ENCODE measurements at places on chromosomes 6 and 20.
A peak's percentile ranks its signal among the peaks of the same experiment; 100 is the strongest.

GRCh38 chr6:143015300-143015706 is 45.4 kb upstream of the AIG1 start:
- DNase-seq, result peak; percentile 13

GRCh38 chr6:92714346-92714745 is 705.0 kb downstream of the EPHA7 start:
- no peak for DNase-seq

DNA sequence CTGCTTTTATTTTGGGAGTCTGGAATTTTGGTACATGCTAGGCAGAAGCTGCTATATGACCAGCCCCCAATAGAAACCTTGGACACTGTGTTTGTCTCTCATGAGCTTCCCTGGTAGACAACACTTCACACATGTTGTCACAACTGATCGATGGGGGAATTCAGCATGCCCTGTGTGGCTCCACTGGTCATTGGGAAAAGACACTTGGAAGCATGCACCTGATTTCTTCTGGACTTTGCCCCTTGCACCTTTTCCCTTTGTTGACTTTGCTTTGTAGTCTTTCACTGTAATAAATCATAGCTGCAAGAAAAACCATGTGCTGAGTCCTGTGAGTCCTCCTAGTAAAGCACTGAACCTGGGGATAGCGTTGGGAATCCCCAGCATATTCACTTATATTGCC is 7.9 kb upstream of the WFDC10A start:
- no peak for DNase-seq

DNA sequence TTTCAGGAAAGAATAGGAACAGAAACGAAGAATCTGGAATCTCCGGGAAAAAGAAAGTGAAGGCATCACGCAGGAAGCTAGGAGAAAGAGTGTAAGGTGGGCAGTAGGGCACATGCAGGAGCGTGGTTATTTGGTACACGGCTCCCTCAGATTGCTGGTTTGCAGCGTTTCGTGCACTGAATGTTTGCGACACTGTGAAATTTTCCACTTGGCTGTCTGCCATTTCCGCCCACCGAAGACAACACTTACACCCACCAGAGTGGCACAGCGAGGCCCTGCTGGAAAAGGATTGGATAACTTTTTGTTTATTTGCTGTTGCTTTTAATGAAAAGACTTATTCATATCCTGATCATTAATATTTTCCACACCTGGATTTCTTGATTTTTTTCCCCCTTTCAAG is 248.3 kb downstream of the GMPR start:
- DNase-seq, result no peak

GRCh38 chr20:24407151-24407550 is 62.3 kb upstream of the SYNDIG1 start:
- no peak for DNase-seq

GRCh38 chr6:107128577-107128976 is 13.3 kb upstream of the BEND3 start:
- no peak for DNase-seq

DNA sequence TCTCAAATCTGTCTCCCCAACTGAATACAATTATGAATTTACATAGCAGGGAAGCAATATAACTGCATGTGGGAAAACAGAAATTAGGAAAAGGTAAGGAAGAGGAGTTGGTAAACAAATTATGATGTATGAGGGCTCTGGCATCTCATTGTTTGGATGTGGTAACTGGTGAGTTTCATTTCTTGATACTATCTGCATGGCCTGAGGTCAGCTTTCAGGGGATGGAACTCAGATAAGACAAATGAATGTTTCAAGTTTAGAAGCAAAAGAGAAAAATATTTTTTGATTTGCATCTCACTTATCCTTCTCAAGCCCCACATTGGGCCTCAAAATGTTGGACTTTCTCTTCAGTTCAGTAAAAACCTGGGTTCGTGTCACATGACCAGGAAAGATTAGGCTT is 302.2 kb upstream of the GJE1 start:
- DNase-seq, result no peak

DNA sequence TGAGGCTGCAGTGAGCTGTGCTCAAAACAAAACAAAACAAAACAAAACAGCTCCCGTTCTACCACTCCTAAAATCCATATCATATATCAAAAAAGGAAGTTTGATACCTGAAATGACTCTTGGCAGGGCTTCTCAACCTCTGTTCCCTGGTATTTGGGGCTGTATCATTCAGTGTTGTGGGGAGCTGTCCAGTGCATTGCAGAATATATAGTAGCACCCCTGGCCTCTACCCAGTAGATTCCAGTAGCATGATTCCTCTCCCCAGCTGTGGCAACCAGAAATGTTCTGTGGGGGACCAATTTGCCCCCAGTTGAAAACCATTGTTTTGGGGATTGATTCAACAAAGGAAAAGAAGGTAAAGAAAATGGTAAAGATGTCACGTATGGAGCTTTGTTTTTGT is 238.9 kb downstream of the PRL start:
- no peak for DNase-seq

GRCh38 chr6:558089-558488 is 98.8 kb downstream of the HUS1B start:
- no peak for DNase-seq

DNA sequence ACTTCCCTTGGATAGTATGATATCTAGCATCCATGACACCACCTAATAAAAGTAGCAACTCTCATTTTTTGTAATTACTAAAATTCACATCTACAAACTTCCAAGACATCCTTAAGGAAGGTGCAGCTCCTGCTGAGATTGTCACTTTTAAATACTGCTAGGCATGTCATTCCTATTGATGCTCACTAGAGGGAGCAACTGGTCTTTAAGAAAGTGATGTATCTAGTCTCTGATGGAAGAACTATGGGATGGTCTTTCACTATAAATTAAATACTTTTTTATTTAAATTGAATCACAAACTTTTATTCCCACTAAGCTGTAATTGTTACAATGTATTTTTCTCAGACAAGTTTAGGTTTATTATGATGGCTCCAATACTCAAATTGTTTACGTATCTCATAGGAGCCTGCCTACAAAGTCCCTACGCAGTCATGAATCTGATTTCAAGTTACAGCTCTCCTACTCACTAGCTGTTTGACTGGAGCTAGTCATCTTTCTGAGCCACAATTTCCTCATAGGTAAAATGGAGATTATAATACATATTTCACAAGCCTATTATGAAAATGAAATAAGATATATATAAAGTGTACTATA is 8.1 kb upstream of the TSPYL1 start:
- DNase-seq, result no peak

- DNase-seq, result no peak
Measured at GRCh38 chr6:53189554-53189953, 40.9 kb upstream of the GCM1 start.

- DNase-seq, result no peak
Measured at GRCh38 chr6:119683031-119683430, 333.5 kb upstream of the MAN1A1 start.

GRCh38 chr20:50259705-50260478 is 69.3 kb downstream of the CEBPB start:
- no peak for DNase-seq

GRCh38 chr20:41398408-41398807 is 31.8 kb upstream of the EMILIN3 start:
- no peak for DNase-seq

DNA sequence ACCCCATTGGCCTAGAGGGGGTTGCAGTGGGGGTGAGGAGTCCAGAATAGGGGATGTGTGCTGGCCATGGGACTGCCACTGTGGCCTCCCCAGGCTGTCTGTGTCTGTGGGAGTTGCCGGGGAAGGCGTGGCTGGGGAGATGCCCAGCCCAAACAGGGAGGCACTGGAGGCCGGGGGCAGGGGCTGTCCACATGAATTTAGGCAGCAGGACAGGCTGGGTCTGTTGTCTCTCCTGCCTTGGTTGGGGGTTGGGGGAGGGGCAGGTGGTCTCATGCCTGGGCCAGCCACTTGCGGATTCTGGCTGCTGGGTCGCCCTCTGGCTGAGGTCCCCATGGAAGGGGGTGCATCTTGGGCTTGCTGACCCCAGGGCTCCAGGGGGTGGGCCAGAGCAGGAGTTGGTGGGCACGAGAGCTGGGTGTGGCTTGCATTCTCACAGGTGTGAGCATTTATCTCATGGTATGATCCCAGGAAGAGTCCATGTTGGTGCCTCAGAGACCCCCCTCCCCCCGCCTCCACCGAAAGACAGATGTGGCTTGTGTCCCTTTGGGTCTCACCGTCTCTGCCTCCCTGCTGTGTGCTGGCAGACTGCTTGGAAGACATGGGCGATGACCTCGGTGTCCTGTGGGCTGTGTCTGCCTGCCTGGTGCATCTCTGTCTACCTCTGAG is 4.0 kb downstream of the SOX18 start:
- no peak for DNase-seq

- DNase-seq, result no peak
Measured at GRCh38 chr6:150176152-150176551, 33.3 kb downstream of the PPP1R14C start.

DNA sequence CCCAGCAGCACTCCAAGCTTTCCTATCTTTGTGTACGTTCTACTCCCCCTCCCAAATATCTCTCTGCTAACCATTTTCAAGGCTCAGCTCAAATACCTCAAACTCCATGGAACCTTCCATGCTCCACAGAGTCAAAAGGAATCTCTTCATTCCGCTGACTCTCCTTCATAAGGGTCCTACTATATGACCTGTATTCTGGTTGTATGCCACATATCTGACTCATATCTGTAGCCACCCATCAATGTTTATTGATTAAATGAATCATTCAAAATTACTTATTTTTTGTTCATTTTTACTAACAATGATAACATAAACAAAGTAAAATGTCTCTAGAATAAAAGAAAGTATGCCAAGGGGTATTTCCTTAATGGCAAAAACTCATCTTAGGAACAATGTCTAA is 123.2 kb downstream of the ARHGAP18 start:
- no peak for DNase-seq

- DNase-seq, result no peak
Measured at GRCh38 chr6:77015350-77015749, 447.9 kb downstream of the HTR1B start.

DNA sequence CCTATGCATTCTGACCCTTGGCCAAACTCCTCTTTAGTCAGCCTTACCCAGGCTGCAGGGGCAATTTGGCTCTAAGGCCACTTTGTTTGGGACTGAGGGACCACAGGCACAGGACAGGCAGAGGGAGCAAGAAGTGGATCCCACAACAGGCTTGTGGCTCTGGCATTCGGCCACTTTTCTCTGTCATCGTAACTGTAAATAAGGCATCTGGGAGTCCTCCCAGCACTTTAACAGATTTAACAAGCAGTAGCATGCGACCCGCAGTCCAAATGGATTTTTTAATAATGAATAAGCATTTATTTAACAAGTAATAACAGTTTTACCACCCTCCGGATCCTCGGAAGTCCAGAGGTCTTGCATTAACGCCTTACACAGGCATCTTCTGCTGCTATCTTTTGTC is 16.1 kb upstream of the CDH22 start:
- no peak for DNase-seq

DNA sequence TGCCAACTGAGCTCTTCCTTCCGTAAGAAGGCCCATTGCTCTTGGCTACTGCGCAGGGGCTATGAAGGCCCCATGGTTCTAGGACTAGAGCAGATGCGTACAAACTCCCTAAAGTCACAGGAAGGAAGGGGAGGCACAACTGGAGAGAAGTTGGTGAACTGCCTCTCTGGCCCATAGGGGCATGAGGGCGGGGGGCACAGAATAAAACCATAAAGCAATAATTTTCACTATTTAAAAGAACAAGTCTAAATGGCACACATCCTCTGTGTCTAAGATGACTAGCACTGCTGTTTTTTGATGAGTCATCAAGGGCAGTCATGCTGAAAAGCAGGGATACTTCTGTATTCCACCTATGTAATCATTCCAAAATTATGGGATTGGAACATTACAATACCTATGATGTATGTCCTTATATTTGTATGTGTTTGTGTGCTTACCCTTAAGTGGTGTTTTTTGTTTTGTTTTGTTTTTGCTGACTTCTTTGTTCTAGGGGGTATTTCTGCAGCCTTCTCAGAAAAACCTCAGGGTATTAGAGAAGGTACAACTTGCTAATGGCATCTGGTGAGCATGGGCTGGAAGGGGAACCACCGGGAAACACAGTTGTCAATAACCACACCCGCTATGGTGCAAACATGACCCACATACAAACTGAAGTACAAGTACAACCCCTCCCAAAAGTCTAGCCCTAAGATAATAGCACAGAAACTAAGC is 36.9 kb downstream of the B4GALT5 start:
- DNase-seq, result peak; percentile 27

DNA sequence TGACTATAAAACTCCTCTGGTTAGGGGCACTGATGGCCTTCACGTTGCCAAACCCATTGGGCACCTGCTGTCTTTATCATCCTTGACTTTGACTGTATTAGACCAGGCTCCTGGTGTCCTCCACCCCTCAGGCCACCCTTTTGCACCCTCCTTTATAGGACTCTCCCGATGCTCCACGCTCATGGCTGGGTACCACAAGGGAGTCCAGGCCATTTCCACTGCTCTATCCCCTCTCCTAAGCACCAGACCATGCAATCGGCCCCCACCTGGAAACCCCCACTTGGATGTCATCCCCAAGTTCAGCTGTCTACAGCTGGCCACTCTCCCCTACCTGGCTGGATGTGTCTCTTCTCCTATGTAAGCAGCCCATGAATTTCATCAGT is 115.2 kb downstream of the TOX2 start:
- DNase-seq, result no peak

- no peak for DNase-seq
Measured at GRCh38 chr6:45712786-45713185, 302.9 kb downstream of the CLIC5 start.

- no peak for DNase-seq
Measured at GRCh38 chr20:10115021-10115420, 80.2 kb downstream of the ANKEF1 start.

DNA sequence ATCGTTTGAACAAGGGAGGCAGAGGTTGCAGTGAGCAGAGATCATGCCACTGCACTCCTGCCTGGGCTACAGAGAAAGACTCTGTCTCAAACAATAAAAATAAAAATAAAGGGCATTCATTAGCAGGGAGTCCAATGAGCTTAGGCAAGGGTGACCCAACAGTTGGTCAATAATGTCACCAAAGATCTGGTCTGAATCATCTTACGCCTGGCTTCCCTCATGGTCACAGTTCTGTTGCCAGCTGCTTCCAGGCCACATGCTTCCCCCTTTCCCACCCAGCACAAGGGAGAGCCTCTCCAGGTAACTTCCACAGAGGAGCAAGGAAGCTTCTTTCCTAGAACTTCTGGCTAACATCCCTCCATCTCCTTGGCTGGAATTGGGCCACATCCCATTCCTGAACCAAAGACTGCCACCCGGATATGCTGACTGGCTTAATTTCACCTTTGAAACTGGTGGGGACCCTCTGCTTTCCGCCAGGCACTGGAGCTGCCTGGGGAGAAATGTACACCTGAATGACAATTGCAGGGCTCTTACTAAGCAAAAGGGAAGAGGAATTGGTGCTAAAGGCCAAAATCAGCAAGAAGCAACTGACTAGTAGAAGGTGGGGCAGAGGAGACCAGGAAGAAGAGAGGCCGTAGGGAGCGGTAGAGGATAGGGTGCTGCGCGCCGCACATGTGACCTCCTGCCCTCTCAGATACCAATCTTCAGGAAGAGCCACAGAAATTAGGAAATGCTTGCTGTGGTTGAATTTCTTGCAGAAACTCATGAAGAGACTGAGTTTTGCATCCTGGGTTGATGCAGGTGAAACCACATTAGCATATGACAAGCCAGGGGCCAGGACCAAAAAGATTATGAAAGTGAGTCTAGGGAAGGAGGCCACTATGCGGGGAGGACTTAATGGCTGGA is 8.3 kb upstream of the SCML4 start:
- no peak for DNase-seq

GRCh38 chr6:123529843-123530242 is 106.9 kb downstream of the TRDN start:
- DNase-seq, result no peak

All from stimulated activated CD4-positive, alpha-beta T cell treated with anti-CD3 and anti-CD28 coated beads, Interleukin-1b, Interleukin-23, amount 100 ng/mL, for 48 hours (primary cell).